NCI-H2107 (cell line): ENCODE measurements at places on chromosomes 7 and 10.

- peak; percentile 49 for DNase-seq
These were observed 45.5 kb upstream of the ZNRF2 start for GRCh38 chr7:30238721-30239441.

GRCh38 chr7:83362871-83363550 is 200.3 kb upstream of the PCLO start:
- no peak for DNase-seq

DNA sequence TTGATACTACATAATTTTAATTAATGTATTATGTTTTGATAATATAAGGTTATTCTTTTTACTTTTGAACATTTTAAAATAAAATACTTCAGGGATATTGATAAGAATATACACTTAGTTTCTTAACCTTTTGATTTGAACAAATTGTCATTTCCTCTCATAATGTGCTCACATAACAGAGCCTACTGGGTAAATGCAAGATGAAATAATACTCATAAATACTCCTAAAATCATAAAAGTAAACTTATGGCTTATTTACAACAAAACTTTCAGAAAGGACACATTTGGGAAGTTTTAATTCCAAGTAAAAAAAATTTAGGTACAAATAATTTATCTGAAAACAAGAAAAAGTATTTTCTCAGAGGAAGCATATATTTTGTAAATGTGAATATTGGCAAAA is 101.6 kb upstream of the ABCB5 start:
- no peak for DNase-seq

GRCh38 chr7:108296911-108297310 is 159.3 kb downstream of the NRCAM start:
- no peak for DNase-seq

- DNase-seq, result no peak
These were observed 66.2 kb upstream of the MXI1 start for GRCh38 chr10:110141185-110141584.
